Peyer's patch (tissue), 4 donors: ENCODE measurements at places on chromosomes 13 and 19.

GRCh38 chr19:5154799-5155426 is 185.7 kb downstream of the PTPRS start:
- DNase-seq, result no peak

- DNase-seq, result no peak
These were observed 139.0 kb downstream of the RAP2A start for GRCh38 chr13:97573011-97573410.

DNA sequence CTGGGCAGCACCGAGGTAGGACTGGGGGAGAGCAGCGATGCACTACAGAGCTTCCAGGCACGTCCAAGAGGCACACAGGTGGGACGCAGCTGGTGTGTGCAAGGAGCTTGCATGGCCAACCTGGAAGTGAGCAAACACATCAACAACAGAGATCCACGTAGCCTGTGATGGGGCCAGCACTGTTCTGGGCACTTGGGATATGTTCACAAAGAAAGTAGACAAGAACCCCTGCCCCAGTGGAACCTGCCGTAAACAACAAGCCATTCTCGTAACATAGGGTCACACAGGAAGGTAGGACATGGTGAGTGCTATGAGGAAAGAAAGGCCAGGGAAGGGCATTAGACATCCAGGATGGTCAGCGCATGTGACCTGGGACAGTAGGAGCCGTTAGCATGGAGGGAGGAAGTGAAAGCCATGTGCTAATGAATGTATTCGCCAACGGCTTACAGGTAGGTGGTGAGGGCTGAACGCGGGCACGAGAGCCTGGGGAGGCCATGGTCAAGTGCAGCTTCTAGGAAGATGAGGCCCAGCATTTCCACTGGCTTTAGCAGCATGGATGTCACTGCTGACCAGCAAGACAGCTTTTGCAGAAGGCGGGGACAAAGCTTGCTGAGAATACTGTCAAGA is 105.5 kb downstream of the TEX26 start:
- no peak for DNase-seq

- peak; percentile 78 for DNase-seq
These were observed 24.8 kb downstream of the ZNF473 start for GRCh38 chr19:50050406-50051227.

DNA sequence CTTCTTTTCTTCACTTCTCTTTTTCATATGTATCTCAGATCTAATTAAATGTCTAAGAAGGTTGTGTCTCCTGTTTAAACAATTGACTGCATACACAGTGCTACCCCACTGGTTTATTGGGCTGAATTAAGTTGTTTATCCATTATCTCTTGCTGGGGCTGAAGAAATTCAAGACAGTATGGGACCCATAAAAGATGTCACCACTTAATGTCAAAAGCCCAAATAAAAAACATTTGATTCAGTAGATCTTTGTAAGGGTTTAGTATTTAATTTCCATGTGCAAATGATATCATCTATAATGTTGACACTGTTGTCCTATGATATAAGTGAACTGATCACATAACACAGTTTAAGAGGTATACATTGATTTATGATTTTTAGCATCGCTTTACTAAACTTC is 1431.9 kb upstream of the PCDH20 start:
- DNase-seq, result no peak

- no peak for DNase-seq
These were observed 16.3 kb downstream of the TLE2 start for GRCh38 chr19:3012621-3013262.

DNA sequence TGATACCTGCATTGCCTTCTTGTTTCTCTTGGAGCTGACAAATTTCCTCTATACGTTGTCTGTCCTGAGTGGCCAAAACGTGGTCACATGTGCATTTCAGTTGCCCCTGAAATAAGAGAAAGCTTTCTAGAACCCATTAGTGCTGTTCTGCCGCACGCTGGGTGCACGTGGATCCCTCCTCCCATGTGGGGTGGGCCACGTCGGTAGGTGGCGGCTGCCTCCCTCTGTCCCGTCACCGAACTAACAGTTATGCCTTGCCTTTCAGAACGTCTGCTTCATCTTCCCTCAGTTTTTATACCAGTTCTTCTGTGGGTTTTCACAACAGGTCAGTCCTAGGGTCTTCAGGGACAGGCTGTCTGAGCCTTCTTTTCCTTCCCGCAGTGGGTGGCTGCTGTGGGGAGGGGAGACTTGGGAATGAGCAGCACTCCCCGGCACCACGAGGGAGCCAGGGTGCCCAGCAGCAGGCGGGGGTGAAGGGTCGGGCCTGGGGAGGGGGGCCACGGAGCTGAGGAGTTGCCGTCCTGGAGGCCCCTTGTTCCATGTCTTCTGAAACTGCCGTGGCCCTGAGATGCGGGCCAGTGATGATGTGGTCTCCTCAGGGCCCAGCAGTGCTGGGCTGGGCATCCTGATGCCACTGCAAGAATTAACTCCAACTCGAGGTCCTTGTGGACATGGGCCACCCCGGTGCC is 109.7 kb upstream of the MCF2L start:
- no peak for DNase-seq

- no peak for DNase-seq
These were observed 35.0 kb upstream of the ADGRE5 start for GRCh38 chr19:14346279-14346678.

- peak; percentile 36 for DNase-seq
These were observed 58.8 kb upstream of the ZNF681 start for GRCh38 chr19:23817519-23817918.

DNA sequence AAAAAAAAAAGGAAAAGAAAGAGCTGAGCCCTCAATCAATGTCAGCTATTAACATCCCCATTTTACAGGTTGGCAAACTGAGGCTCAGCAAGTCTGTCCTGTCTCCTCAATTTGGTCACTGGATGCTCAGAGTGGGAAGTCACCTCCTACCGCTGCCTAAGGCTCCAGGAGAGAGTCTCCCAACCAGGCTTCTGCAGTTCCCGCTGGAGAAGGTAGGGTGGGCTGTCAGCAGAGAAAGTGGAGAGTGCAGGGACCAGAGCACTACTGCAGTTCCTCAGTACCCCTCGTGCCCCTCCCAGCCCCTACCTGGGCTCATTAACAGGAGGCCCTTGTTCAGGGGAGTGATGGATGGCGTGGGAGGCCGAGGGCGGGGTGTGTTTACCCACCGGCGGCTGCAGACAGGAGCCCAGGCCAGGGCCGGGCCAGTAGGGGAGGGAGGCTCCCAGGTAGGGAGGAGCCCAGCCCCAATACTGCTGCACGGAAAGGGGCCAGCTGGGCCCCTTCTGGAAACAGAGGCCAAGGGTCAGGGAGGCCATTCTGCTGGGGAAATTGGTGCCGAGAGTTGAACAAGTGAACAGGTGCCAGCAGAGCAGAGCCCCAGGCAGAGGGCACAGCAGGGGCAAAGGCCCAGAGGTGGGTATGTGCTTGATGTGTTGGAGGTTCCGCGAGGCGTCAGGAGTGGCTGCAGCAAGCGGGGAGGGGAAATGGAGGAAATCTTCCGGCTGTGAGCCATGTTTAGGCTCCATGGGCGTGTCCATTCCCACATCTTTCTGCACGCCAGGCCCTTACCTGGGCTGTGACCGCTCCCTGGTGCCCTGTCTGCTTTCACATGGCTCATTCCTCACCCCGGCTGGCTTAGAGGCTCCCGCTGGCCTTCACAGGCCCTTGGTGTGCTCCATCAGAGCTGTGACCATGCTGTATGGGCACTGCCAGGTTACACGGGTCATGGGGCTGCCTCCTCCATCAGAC is 7.6 kb upstream of the COMP start:
- DNase-seq, result no peak

GRCh38 chr13:51825165-51825592 is 19.8 kb downstream of the TMEM272 start:
- no peak for DNase-seq

- no peak for DNase-seq
These were observed 1.7 kb downstream of the UBXN6 start for GRCh38 chr19:4455719-4456475.

DNA sequence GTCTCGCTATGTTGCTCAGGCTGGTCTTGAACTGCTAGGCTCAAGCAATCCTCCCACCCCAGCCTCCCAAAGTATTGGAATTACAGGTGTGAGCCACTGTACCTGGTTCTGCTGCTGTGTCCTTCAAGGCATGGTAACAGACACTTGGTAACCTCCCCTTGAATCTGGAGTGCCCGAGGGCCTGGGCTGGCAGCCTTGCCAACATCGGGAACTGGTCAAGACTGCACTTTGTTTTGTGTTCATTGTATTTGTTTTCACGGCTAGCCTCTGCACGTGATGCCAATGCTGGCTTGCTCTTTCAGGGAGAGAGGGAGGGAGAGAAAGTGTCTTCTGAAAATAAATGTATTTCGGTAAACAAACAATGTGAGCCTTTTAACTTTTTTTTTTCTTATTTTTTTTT is 12.0 kb downstream of the CERS4 start:
- no peak for DNase-seq

DNA sequence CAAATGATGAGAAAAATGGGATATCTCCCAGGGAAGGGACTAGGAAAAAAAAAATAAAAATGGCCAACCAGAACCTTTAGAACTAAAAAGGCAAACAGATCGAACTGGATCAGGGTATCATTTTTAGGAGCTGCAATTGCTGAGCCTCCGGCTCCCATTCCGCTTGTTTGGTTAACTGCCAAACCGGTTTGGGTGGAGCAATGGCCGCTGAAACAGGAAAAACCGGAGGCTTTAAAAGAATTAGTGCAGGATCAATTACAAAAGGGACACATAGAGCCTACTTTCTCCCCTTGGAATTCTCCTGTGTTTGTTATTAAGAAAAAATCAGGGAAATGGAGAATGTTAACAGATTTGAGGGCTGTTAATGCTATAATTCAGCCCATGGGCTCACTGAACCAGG is 12.7 kb upstream of the ZNF443 start:
- DNase-seq, result no peak

GRCh38 chr13:95087746-95088305 is 213.4 kb downstream of the ABCC4 start:
- no peak for DNase-seq

GRCh38 chr19:4058693-4059452 is 7.8 kb downstream of the ZBTB7A start:
- DNase-seq, result no peak

GRCh38 chr13:96198038-96198437 is 108.1 kb downstream of the HS6ST3 start:
- no peak for DNase-seq

GRCh38 chr13:90233933-90234672 is 1113.4 kb upstream of the MIR17HG start:
- DNase-seq, result no peak

DNA sequence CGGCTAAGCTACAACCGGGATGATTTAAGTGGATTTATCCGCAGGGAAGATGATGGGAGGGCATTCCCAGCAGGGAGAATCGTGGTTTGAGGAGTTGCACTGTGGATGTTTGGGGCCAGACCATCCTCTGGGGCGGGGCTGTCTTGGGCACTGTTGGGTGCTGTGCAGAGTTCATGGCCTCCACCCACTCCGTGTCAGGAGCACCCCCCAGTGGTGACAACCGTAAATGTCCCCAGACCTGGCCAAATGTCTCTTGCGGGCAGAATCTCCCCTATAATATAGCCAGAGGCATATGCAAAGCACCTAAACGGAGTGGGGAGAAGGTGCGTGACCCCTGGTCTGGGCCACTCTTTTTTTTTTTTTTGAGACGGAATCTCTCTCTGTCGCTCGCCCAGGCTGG is 40.2 kb downstream of the SMIM24 start:
- DNase-seq, result peak; percentile 73

DNA sequence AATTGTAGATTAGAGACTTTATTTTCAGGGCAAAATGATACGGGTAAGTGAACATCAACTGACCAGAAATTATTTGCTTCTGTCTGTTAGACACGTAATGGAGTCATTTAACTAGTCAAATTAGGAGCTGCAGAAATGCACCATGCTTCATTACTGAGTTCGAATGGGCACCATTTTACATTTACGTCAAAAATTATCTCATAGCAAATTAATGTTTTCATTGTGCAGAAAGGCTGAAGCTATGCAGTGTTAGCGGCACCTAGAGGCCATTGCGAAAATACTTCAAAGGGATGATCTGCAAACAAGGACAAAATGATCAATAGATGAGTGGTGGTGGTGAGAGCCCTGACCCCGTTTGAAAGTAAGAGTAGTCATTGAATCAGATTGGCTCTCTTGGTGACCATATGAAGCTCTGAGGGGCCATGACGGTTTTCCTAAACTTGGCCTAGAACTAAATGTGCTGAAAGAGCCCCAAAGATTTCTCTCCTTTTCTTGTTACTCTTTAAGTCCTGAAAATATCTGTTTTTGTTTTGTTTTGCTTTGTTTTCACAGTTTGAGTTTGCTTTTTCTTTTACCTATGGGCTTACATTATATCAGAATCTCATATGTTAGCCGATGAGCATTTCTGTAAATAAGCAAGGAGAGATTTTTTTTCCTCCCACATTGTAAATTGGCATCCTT is 277.9 kb downstream of the ZNF536 start:
- DNase-seq, result no peak
